ENCODE measurements at places on chromosomes 16 and 17.
A peak's percentile ranks its signal among the peaks of the same experiment; 100 is the strongest.

GRCh38 chr17:67544364-67544955 lies 167.4 kb downstream of the PITPNC1 start:
- no peak for DNase-seq

DNA sequence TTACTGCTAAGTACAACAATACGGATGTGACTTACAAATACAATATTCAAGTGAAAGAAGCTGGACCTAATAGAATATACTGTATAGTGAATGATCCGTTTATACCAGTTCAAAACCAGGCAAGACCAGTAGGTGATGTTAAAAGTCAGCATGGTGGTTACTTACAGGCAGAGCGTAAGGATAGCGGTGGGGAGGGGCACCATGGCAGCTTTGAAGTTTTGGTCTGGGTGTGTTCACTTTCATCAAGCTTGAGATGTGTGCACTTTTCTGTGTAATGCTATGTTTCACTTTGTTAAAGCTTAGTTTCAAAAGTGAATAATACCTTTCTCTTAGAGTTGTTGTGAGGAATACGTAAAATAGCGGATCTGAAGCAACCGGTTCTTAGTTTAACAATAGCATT lies 16.5 kb upstream of the SLC35G3 start:
- DNase-seq: no peak

GRCh38 chr17:30316736-30317135 lies 17.1 kb downstream of the TMIGD1 start:
- DNase-seq: no peak

- no peak for DNase-seq
Measured at GRCh38 chr16:65822148-65822547, 544.3 kb upstream of the CDH5 start.

DNA sequence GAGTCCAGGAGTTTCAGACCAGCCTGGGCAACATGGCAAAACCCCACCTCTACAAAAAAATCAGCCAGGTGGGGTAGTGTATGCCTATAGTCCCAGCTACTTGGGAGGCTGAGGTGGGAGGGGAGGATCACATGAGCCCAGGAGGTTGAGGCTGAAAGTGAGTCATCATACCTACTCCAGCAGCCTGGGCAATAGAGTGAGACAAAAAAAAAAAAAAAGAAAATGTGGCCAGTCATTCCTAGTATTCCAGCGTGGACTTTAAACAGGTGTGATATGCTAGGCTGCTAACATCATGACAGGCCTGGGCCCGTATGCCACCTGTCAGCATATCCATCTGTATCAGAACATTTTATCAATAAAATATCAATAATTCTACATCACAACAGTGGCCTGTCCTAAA lies 143.3 kb downstream of the AATF start:
- DNase-seq: no peak

DNA sequence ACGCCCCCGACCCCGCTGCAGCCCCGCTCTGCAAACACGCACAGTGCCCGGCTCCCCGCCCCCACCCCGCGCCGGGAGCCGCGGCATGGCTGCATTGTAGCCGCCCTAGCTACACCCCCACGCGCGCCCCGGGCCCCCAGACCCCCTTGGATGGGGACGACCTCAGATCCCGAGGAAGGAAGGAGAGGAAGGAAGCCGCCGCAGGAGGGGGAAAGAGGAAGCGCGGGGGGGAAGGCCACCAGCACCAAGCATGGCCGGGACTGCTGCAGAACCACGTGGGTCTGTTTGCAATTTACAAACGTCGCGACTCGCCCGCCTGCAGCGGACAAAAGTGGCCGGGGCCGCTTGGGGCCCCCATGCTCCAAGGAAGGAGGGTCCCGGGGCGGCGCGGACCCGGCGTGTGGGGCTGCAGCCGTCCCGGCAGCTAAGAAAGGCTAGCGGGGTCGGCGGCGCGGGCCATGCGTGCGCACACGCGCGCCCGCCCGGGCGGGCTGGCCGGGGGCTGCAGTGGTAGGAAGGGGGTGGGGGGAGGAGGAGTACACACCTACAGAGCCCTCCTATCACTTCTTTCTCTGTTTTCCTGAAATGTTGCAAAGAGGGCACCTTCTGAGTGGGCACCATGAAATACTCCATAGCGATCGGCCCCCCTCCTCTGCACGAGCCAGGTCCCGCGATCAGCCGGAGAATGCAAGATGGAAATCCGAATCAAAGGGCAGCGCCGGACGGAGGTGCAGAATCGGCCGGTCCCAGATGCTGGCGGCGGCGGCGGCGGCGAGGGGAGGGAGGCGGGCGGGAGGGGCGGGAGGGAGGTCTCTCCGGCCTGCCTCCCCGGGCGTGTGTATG lies 488 bp downstream of the TFAP4 start:
- DNase-seq: peak; percentile 77

DNA sequence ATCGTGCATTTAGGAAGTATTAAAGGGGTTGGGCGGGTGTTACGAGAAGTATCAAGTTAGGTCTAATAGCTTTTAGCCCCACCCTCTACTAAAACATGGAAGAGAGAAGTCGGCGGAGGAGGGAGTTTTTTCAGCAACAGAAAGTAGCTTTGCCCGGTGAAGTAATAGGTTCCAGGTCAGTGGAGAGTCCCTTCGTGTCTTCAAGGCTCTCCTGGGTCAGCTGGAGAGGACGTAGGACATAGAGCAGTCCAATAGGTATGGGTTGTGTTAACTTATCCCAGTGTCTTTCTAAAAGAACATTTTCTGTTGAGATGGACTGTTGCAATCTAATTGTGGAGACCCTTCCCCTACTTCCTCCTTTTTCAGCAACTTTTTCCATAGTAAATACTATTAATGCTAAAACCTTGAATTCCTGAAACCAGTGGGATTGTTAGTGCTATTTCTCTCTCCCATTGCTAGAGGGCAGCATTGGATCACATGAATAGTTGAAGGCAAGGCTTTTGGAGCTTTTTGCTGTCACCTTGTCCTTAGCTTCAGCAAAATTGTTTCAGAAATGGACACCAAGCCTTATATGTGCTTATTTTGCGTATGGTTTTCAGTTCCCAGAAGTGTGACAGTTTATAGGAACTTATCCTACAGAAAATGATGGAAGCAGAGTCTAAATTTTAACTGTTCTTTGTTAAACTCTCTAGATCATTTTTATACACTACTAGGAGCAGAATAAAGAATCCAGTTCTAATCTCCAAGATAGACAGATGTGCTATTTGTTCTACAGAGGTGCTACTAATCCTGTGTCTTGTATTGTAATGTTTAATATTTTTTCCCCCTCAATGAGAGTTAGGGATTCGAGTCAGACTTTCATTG lies 38.4 kb downstream of the UTP18 start:
- DNase-seq: no peak

GRCh38 chr17:4710693-4711634 lies 532 bp downstream of the ARRB2 start:
- DNase-seq: no peak

DNA sequence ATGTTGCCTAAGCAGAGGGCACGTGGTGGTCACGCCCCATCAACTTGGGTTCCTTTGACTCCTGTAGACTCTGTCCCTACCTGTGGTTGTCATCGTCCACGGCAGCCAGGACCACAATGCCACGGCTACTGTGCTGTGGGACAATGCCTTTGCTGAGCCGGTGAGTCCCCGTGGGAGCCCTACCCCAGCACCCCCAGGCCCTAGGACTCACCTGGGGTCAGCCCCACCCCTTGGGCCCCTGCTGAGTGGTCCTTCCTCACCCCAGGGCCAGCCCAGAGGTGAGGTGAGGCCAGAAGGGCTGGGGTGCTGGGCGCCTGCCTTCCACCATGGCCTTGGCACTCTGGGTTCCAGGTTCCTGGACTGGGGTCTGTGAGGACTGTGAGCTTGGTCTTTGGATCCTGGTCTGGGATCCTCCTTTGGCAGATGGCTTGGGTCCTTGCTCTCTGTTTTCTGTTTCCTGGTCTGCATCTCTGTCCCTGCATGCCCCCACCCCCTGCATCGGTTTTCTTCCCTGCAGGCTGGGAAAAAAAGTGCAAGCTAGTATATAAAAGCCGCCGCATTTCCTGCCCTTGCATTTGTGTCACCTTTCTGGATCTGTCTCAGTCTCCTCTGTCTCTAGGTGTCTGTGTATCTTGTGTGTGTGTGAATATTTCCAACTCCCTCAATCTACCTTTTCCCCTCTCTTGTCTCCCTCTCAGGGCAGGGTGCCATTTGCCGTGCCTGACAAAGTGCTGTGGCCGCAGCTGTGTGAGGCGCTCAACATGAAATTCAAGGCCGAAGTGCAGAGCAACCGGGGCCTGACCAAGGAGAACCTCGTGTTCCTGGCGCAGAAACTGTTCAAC lies 17.5 kb downstream of the STAT5A start:
- no peak for DNase-seq

DNA sequence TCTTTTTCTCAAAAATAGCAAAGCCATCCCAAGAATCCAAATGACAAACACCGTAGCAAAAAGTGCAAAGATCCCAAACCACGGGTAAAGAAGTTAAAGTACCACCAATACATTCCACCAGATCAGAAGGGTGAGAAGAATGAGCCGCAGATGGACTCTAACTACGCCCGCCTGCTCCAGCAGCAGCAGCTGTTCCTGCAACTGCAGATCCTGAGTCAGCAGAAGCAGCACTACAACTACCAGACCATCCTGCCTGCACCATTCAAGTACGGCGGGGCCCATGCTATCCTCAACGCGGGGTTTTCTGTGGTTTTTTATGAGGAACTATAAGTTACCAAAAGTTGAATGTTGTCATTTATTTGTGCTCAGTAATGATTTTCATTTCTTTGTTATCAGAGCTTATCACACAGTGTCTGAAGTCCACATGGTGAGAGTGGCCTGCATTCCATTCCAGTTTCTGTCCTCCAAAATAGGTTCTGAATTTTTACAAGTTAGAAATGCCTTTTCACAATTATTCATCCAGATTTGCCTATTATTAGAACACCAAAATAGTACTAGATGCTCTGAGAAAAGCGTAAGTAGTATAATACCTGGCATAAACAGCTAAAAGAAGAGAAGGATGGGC lies 169.2 kb downstream of the MRTFB start:
- DNase-seq: no peak

DNA sequence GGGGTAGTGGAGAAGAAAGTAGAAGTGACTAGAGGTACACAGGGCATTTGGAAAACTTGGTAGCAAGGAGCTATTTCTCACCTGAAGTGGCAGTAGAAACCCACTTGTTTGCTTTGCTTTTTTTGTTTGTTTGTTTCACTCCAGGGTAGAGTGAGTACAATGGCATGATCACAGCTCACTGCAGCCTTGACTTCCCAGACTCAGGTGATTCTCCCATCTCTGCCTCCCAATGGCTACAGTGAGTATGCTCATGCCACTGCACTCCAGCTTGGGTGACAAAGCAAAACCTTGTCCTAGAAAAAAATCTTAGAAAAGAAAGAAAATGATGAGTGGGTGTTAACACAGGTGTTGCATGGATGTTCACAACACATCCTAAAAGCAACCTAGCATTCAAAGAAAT lies 40.4 kb downstream of the SCNN1G start:
- no peak for DNase-seq

DNA sequence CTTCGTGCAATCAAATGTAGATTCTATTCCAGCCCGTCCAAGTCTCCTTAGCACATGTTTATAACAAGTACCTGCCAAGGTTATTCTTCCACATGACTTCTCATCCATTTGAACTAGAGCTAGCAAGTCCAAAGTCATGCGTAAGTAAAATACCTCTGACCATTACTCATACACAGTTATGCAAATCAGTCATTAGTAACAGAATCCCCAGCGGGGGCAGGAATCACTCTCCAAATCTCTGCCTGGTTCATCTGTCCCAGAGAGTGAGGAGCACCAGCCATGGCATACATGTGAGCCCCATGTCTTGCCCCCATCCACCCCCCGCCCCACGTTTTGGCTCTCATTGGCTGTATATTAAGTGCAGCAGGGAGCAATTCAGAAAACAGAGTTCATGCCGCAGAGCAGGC lies 27.7 kb downstream of the SRL start:
- DNase-seq: no peak

DNA sequence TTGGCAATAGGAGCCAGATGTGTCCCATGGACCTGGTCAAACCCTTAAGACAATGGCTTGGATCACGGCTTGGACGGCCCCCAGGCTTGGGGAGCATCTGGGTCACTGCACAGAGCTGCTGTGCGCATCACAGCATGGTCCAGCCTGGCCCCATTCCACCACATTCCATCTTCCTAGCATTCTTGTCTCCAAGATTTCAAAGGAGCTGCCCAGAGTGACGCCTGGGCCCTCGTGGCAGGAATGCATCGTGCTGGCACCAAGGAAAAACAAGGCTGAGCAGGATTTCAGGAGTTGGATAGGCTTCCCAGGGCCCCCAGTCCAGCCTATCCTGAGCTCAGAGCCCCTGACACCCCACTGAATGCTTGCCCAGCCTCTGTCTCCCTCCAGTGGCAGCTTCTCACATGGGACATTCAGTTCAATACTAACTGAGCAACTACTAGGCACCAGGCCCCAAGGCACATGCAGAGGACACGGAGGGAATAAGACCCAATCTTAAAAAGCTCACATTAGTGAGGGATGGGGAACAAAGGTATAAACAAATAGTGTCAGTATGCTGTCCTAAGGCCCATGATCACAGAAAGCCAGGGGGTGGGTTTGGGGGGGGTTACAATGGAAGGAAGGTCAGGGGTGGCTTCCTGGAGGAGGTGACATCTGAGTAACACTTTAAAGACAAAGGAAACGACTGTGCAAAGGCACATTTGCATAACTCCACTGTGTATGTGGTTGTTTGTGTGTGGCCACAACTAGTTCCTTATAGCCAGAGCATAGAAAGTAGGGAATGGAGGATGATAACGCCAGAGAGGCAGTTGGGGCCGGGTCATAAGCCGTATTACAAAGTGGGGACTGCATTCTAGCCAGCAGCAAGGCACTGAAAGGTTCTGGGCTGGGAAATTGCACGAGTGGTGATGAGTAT lies 34.1 kb downstream of the TK2 start:
- DNase-seq: no peak

DNA sequence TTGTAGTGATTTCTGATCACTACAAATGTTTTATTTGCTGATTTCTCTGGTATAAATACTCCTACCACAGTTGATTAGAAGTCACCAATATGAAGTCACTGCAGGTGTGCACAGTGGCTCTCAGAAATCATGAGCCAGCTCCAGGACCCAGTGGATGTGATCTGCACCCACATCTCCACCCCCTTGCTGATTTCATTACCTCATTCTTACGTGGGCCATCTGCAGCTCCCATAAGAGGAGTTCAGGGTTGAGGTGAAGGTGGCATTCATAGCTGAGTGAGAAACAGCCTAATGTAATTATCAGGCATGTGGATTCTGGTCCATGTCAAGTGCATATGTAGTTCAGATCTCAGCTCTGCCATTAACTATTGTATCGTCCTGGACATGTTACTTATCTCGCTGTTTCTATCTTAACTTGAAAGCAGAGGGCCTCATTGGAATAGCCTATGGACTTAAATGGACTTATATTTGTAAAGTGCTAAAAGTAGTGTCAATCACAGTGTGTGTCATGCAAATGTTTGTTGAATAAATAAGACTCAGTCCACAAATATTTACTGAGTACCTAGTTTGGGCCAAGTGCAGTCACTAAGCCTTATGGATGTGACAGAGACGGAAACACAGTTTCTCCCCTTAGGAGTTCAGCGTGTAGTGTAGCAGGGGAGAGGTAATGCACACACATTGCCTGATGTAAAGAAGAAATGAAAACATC lies 40.7 kb upstream of the ZKSCAN2 start:
- no peak for DNase-seq

Data from nephron progenitor cell (in vitro differentiated cells).